Aorta (tissue), 5 donors: ENCODE measurements at places on chromosomes 6 and 20. TPM values are rescaled to one million over a fixed set of nuclear protein-coding genes. Genes with fewer than 3 reads are reported as not detected.

- no peak for DNase-seq
These were observed 50.1 kb downstream of the PHF3 start for GRCh38 chr6:63685446-63686379.

DNA sequence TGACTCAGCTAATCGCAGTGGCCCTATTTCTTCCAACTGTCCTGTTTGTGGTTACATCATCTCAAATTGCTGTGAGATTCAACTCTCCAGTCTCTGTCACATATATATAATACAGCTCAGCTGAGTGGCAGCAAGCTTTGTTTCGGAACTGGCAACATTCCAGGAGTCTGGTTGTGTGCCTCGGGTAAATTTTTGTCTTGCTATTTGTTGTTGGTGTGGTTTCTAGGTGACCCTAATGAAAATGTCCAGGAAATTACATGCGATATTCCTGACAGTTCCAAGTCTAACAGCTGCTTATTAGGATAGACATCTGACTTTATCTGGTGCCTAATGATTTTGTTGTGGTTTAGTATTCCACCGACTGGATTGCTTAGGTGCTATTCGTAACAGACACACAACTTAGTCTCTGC, 581.8 kb downstream of the CD109 start:
- DNase-seq: no peak

- no peak for DNase-seq
These were observed 91.9 kb downstream of the TCP11 start for GRCh38 chr6:35049156-35049735.

GRCh38 chr6:3032986-3033385, 33.3 kb downstream of the NQO2 start:
- DNase-seq: no peak

DNA sequence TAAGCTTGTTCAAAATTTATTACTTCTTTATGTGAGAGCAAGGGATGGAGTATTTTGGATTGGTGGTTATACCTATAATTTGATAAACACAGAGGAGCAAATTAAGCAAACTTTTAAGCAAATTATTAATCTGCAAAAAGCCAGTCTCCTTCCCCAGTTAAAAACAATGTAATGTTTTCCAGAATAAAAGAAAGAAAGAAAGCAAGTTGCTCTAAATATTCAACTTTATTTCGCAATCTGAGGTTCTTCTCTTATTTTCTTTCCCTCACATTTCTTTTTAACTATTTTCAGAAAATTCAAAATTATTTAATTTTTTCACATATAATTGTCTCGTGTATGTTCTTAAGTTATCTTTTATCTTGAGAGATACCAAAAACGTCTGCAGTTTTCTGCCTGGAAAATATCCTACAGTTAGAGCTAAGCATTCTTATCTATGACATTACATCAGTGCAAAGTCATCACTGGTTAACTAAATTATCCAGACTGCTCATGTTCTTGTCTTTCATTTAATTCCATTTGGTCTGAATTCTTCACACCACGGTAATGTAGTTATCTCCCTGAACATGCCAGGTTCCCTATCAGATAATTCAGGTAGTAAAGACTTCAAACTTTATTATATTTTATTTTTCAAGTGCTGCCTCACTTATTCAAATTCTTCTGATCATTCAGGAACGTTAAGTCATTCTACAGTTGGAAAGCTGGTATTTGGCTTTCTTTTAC, 3.3 kb upstream of the CNKSR3 start:
- DNase-seq: no peak

DNA sequence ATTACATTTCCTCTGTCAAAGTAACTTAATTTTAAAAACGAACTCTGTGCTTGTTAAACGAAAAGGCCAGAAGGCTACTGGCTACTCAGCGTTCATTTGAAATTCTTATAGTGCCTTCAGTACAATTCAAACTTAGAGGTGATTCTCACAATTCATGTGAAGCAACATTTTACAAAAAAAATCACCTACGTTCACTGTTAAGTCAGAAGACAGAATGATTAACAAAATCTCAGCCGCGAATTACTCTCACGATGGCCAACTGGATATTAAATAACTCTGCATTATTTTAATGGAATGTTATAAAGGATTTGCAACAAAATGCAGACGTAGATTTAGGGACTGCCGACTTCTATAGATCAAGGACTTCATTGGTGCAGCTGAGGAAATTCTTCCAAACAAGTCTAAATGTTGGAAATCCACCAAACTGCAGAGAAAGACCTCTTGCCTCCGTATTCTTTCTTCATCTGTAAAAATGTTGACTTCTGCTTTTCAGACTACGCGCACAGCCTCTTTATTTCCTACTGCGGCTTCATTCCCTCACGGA, 1.6 kb upstream of the QKI start:
- DNase-seq: no peak

DNA sequence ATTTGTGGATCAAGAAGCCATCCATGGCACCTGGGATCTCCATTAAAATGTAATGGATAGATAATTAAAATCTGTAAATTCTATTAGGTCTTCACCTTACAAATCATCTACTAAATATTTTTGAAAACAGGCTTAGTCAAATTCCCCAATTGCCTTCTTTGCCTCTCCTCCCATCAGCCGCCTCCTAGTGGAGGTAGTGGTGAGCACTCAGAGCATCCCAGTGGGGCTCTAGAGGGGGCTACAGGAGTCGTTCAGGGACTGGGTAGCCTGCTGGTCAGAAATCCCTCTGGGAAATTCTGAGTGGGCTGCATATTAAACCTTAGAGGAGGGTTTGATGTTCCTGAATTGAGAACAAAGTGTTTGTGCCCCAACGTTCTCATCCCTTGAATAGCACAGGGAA, 20.8 kb upstream of the PAX1 start:
- DNase-seq: no peak

- no peak for DNase-seq
These were observed 5.1 kb upstream of the SLC2A12 start for GRCh38 chr6:134057478-134057877.

DNA sequence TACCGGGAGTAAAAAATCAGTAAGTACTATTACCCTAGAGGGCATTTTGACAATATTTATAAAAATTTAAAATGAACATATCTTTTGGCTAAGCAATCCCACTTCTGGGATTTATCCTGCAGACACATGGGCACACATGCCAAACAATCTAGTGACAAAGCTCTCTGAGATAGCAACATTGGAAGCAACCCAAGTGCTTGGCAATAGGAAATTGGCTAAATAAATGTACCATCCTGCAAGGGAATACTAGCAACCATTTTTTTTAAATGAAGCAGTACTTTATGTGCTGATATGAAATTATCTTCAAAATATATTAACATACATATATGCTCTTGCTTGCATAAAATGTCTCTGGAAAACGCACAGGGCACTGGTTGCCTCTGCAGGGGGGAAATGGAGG, 133.8 kb downstream of the SNX5 start:
- no peak for DNase-seq

DNA sequence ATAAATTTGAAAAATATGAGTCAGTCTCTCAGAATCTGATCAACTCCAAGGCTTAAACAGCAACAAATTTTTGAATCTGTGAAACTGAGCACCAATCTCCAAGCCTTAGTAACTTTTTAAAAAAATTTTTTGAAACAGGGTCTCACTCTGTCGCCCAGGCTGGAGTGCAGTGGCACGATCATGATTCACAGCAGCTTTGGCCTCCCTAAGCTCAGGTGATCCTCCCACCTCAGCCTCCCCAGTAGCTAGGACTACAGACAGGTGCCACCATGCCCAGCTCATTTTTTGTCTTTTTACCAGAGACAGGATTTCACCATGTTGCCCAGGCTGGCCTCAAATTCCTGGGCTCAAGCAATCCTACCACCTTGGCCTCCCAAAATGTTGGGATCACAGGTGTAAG, 207.9 kb upstream of the TCF21 start:
- DNase-seq: no peak

- no peak for DNase-seq
These were observed 40.0 kb downstream of the PLG start for GRCh38 chr6:160742090-160742489.

Gene BPIFB4
- not detected for total RNA-seq

Gene ATAT1
- 5.8 TPM for total RNA-seq

Gene BRD2
- 181 TPM for total RNA-seq

Gene CLVS2
- total RNA-seq: not detected

Gene SLC17A3
- not detected for total RNA-seq
